NCI-H1048 (cell line): ENCODE measurements at places on chromosomes 16 and 17.

GRCh38 chr16:86669937-86670749, 91.8 kb downstream of the FOXL1 start:
- DNase-seq: no peak

DNA sequence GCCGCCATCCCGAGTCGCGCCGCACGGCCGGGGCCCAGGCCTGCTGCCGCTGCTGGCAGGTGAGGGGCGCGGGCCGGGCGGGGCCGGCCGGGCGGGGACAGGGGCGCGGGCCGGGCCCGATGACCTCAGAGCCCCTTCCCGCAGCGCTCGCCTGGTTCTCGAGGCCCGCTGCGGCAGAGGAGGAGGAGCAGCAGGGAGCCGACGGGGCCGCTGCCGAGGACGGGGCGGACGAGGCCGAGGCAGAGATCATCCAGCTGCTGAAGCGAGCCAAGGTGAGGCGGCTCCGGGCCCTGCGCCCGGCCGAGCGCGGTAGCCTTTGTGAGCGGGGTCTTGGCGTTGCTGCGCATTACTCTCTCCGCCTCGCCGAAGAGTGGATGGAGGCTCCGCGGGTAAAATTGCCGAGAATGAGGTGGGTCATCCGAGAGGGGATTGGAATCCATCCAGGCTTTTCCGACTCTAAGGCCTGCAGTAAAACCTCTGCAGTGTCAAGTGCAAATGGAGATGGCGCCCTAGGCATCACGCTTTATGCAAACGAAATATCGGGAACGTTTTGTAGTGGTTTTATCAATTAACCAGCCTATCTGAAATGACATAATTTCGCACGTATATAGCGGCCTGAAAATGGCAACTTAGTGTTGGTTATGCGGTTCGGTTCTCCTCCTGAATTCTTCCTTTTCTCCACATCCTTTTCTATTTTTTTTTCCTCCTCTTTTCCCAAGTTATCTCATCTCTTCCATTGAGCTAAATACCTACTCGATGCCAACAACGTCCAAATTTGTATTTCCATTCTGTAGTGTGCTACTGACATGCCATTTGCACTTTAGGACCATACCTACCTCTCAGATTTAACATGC, 577 bp downstream of the TTC19 start:
- no peak for DNase-seq

GRCh38 chr17:38591759-38592241, 14.0 kb downstream of the SRCIN1 start:
- no peak for DNase-seq

DNA sequence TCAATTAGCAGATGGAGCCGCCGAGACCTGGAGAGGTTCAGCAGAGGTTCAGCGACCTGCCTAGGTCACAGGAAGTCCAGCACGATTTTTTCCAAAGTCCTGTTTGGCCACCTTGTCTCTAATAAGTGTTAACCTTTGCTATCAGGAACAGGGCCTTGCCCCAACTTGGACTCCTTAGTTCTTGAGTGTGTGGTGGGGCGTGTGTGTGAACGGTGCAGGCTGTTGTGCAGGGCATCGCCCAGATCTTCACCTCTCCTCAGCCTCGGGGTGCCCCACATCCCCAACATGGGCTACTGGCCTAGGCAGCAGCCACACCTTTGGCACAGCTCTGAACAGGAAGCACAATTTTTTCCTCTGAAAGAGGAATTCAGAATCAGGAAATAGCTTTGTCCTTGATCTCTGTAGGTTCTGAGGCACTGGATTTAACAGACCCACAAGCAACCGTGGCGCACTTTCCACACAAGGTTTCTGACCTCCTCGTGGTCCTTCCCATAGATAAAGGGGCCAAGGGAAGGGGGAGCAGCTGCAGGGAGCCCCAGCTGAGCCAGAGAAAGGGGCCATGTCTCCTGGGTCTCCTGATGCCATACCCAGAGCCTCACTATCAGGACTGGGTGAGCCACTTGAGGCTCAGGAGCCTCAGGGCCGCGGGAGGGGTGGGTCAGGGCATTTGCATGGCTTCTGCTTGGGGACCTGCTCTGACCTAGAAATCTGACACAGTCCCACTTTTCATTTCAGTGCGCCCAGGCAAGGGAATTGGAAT, 10.4 kb downstream of the MPRIP start:
- no peak for DNase-seq

DNA sequence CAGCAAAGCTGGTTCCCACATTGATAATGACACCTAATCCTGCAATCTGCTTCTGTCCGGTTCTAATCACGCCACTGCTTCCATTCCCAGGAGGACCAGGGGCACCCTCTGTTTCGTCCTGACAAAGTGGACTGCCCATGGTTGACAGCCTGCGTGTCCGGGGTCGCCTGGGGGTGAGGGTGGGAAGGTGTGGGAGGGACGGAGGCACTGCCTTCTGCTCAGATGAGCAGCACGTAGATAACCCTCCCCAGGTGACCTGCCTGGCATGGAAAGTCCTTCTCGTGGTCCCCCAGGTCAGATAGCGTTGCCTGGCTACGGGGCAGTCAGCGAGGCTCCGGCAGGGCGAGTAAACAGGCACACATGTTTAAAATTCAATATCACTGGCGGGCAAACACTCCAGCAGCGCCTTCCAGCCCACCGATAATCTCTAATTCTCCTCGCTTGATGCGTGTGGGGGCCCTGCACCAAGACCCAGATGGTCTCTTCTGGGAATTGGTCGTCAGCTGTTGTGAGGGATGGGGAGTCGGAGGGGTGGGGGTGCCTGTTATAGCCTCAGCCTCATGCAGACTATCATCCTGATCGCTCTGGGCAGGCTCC, 132.2 kb downstream of the RAP1GAP2 start:
- DNase-seq: no peak
